Stimulated activated CD4-positive, alpha-beta T cell treated with anti-CD3 and anti-CD28 coated beads, TNF-alpha, amount 100 ng/mL, for 24 hours (primary cell): ENCODE measurements at places on chromosomes 7 and 10.

DNA sequence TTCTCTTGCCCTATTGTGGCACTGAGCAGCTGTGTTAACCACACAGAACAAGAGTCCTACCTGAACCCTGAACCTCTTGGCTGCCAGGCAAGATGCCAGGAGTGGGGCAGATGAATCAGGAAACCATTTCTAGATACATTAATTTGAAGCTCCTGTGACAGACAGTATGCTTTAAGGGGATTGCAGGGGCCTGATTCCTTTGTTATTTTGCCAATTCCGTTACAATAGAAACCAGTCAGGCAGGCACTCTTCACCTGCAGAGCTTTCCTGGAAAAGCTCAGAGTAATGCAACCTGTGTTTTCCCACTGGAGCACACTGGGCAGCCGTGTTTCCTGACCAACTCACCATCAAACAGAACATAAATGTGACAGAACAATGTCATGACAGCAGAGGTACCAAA, 233.1 kb downstream of the BMPER start:
- no peak for DNase-seq

GRCh38 chr7:140333223-140333622, 65.1 kb downstream of the SLC37A3 start:
- no peak for DNase-seq

DNA sequence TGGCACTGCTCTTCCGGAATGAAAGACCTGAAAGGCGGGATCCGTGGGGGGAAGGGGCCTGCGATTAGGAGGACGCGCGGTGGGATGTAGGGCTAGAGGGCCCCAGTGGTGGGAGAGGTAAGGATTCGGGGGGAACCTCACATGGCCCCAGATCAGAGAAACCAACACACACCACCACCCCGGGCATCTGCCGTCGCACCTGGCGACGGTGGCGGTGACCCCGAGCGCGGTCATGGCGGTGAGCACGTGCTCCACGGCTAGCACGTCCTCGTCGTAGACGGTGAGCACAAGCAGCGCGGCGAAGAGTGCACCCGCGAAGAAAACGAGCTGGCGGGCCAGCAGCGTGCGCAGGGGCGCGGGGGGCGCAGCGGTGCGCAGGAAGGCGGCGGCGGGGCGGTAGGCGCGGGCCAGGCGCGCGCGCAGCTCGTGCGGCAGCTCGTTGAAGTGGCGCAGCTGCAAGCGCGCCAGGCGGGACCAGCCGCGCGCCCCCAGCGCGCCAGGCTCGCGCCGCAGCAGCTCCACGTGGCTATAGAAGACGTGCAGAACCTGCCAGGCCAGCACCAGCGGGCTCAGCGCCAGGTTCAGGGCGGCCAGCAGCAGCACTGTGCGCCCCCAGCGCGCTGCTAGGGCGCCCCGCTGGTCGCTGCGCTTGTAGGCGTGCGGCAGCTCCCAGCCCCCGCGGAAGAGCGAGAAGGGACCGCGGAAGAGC, 5.7 kb downstream of the ATG9B start:
- no peak for DNase-seq

GRCh38 chr7:50295133-50295532, 9.4 kb upstream of the IKZF1 start:
- no peak for DNase-seq

- DNase-seq, result no peak
Measured at GRCh38 chr7:151166629-151167196, 781 bp downstream of the GBX1 start.

GRCh38 chr10:60283397-60283796, 106.3 kb downstream of the ANK3 start:
- DNase-seq, result no peak

DNA sequence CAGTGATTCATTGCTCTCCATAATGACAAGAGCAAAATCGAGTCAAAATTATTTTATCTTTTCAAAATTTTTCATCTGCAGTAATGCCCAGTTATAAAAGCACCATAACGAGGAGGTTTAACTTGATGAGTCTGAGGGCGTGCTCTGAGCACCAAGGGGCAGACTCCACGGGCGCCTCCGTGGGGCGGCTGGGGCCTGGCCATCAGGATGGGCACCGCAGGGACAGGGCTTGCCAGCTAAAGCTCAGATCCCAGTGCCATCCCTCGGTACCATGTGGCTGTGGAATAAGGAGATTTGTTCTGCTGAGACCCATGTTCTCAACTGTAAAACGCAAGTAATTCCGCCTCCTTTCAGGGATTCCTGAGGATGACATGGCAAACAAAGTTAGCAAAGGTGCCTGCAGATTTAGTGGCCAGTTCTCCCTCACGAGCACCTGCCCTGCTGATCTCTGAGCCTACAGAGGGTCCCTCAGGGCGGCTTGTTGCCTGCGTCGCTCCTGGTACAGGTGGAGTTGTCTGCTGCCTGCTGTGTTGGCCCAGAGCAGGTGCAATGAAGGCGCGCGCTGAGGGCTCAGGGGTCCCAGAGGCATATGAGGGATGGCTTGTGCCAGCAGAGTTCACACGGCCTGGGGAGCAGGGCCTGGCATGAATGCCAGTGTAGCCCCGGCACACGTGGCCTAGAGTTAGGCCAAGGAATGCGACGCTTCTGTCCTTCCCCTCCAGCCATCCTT, 584.4 kb downstream of the TCERG1L start:
- no peak for DNase-seq

- no peak for DNase-seq
Measured at GRCh38 chr7:79494046-79494445, 40.6 kb upstream of the MAGI2 start.

GRCh38 chr7:1951159-1951536, 281.1 kb downstream of the ELFN1 start:
- no peak for DNase-seq

- peak; percentile 11 for DNase-seq
Measured at GRCh38 chr10:62384057-62384446, 9.9 kb downstream of the ZNF365 start.

DNA sequence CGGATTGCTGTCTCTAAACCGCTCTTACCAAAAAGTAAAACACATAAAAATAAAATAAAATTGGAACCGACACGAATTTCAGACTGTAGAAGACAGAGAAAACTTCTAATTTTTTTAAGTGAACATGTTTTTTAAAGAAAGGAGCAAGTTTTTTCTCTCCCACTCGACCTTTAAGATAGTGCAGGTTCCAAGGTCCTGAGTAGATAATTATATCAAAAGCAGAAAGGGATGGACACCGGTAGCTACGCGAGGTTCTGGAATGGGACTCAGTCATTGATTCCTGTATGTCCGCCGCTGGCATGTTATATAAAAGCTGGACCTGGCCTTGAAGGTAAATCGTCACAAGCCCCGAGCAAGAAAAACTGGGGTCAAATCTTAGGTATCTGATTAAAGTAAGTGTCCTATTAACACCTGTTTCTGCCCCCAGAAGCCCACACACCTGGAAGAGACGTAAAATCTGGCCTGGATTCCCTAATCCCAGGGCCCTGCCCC, 462 bp upstream of the CISD1 start:
- DNase-seq, result no peak

GRCh38 chr10:131429942-131430341, 118.4 kb upstream of the TCERG1L start:
- DNase-seq, result no peak

GRCh38 chr10:58661336-58661735, 148.7 kb downstream of the BICC1 start:
- DNase-seq, result no peak

GRCh38 chr10:31927884-31928548, 615 bp downstream of the ARHGAP12 start:
- peak; percentile 5 for DNase-seq

DNA sequence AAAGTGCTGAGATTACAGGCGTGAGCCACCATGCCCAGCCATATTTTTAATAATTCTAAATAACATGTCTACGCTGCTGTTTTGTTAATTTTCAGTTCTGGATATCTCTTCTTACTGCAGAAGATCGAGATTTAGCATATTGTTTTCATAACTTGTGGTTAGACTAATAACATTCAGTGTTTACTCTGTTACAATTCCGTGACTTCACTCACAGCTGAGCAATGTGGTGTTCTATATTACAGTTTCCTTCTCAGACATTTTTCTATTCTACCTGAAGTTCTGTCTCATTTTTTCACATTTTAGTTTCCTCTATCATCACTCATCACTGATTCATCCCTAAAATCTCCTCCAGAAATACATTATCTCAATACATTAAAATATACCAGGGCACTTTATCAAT, 10.9 kb downstream of the RNF32 start:
- no peak for DNase-seq

DNA sequence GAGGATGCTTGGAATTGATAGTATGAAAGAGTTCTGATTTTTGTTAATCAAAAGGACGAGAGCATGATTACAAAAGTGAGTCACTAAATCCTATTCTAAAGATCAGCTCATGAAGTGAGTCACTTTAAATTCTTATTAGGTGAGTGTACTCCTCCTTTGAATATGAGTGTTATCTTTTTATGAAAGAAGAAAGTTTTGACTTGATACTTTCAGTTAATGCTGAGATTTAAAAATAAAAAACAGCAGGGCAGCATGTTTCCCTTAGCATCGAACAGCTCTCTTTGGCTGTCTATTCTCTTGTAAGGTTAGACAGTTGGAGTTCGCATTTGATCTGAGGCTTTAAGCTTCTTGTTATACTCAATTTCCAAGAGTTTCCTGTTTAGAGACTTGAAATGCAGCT, 222.0 kb downstream of the TWIST1 start:
- DNase-seq, result no peak
